ENCODE measurements at places on chromosomes 7 and 10.

DNA sequence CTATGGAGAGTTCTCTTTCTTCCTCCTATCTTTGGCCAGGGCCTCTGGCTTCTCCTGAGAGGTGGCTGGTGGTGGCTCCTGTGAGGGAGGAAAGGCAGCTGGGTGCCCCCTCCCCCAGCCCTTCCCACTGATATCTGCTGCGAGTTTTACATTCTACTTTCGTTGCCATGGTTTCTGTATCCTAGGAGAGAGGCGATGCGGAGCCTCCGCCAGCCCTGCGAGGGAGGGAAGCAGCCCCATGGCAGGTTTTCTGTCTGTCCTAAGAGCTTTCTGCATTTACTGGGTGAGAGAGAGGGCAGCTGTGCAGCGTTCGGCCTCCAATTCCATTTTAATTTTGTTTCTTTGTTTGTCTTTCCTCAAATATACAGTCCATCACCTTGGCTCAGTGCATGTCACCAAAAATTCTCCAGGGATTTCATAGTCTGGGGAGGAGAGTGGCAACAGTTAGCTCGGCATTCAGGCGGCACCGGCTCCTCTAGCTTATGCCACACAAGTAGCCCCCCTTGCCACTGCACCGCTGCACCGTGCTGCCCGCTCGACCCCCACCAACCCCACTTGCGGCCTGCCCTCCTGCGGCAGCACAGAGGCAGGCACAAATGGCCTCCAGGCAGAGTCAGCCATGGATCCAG is 20.4 kb downstream of the DNAJB12 start:
- no peak for DNase-seq

- no peak for DNase-seq
Observed at GRCh38 chr7:76259124-76260093, 43.1 kb upstream of the HSPB1 start.

DNA sequence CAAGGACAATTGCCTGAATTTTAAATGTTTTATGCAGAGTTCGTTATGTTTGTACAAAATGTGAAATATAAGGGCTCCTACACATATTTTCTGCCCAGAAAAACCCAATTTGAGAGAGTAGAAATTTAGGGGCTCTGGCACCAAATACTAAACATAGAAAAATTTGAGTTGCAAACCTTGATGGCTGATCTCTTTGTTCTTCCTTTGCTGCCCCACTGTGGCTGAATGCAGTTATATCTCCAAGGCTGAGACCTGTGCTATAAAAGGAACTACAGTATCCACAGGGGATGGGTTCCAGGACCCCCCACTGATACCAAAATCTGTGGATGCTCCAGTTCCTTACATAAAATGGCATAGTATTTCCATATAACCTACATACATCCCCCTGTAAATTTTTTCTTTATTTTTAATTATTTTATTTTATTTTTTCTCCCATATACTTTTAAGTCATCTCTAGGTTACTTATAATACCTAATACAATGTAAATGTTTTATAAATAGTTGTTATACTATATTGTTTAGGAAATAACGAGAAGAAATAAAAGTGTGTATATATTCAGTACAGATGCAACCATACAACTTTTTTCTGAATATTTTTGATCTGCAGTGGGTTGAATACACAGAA is 22.5 kb downstream of the CFAP43 start:
- DNase-seq, result no peak

- no peak for DNase-seq
Observed at GRCh38 chr10:130361351-130362105, 225.3 kb downstream of the GLRX3 start.

GRCh38 chr10:90988024-90988423 is 67.1 kb upstream of the ANKRD1 start:
- no peak for DNase-seq

DNA sequence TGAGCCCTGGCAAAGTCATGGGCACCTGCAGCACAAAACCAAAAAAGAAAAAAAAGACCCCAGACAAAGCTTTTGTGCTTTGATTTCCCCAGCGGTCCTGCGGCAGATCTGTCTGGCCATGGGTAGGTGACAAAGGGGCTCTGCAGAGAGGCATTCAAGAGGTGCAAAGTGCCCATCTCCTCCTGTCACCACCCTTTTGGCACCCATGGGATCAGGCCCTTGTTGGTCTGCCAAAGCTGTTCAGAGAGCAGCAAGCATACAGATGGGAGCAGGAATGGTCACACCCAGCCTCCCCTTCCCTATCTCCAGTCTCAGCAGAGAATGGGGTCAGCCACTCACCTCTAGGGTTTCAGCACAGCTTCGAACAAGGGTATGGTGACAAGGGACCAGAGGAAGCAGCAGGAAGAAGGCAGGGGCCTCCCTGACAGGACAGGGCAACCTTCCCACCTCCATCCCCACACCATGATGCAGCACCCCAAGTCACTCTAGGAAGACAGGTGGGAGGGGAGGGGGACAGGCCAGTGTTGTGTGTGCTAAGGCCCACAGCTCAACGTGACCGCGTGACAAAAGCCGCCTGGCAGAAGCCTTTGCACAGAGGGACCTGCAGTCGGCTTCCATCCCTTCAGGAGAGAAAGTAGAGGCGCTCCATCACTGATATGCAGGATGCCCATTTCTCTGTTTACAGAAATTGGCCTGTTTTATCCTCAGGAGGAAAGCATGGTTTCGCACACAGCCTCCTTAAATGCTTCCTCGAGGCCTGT is 6.3 kb downstream of the CAMK2G start:
- no peak for DNase-seq

GRCh38 chr10:18350340-18350739 is 210.1 kb downstream of the CACNB2 start:
- DNase-seq, result no peak

- no peak for DNase-seq
Observed at GRCh38 chr10:100659361-100660098, 85.9 kb upstream of the PAX2 start.

- no peak for DNase-seq
Observed at GRCh38 chr10:91341686-91342085, 68.5 kb upstream of the HECTD2 start.

- no peak for DNase-seq
Observed at GRCh38 chr10:2791774-2792443, 275.4 kb upstream of the PFKP start.

DNA sequence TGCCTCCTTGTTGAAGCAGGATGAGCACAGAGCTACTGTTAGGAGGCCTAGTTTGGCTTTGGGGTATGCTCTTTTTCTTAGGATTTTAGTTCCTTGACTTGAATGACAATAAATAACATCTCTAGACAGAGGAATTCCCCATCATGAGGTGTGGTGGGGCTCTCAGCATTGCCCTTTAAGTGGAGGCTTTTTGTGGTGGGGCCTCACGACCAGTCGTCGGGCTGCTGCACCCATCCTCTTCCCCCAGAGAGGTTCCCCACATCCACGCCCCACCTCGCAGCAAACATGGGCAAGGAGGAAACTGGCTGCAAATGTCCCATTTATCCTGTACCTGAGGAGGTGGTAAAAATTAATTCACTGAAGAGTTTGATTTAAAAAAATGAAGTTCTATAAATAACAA is 36.1 kb upstream of the TARP start:
- no peak for DNase-seq

DNA sequence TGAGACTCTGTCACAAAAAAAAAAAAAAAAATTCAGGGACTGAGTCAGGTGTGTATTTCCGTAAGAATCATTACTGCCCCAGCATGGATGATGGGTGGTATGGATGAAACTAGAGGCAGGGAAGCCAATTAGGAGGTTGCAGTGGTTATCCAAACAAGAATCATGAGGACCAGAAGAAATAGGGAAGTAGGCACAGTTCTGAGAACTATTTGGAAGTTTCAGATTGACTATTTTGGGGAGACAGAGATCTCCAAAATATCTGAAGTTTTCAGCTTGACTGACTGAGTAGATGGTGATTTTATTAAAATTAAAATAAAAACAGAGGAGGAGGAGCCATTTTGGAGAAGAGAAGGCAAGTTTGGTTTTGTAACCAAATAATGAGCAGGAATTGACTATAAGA is 119.4 kb upstream of the NRBF2 start:
- DNase-seq, result no peak

DNA sequence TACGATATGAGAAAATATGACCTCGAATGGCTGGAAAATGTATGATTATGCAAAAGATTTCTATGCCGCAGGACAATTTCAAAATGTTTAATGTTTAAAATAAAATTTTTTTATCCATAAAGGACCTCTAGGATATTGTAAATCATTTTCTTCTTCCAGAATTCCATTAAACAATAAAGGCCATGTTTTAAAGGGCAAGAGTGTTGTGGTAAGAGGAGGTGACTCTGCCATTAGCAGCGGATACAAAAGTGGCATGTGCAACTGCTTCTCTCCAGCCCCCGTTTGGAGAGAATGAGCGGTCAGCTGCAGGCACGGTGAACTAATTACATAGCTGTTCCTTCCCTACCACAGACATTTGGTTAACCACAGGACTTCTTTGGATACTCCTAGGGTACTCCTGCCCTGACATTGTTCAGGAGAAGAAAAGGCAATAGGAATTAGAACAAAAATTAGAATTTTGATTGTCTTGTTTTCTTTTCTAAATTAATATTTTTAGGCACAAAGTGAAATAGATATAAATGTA is 63.8 kb downstream of the HBP1 start:
- DNase-seq, result no peak

- no peak for DNase-seq
Observed at GRCh38 chr7:49772916-49773217, 571 bp upstream of the VWC2 start.

DNA sequence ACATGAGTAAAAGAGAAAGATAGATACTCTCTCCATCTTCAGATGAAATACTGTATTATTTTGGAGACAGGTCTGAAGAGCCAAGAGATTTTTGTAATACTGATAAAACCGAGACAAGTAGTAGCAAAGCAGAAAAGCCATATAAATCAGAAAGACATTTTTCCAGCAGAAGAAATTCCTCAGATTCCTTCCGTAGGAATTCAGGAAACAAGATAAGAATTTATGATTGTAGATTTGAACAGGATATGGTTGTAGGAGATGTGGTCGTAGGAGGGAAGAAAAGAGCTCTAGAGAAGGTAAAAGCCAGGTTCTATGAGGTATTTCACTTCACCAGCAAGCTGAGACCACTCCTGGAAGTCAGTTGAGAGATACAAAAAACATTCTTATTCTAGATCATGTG is 17.6 kb upstream of the AASS start:
- no peak for DNase-seq

DNA sequence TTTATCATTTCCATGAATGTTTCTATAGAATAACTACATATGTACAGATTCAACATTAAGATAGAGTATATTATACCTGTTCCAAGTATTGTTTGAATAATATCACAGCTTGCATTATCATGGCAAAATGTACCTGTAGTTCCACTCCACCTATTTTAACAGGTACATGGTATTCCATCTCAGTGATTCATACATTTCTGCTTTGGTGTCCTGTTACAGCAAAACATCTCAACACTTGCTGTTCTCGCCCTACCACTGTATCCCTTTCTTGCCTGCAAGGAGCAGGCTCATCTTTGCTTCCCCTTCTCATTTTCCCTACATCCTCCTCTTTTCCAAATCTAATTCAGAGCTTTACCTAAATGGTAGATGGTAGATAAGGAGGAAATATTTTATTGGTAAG is 27.1 kb upstream of the SGCE start:
- DNase-seq, result no peak

- no peak for DNase-seq
Observed at GRCh38 chr7:23234569-23235296, 11.8 kb upstream of the GPNMB start.

DNA sequence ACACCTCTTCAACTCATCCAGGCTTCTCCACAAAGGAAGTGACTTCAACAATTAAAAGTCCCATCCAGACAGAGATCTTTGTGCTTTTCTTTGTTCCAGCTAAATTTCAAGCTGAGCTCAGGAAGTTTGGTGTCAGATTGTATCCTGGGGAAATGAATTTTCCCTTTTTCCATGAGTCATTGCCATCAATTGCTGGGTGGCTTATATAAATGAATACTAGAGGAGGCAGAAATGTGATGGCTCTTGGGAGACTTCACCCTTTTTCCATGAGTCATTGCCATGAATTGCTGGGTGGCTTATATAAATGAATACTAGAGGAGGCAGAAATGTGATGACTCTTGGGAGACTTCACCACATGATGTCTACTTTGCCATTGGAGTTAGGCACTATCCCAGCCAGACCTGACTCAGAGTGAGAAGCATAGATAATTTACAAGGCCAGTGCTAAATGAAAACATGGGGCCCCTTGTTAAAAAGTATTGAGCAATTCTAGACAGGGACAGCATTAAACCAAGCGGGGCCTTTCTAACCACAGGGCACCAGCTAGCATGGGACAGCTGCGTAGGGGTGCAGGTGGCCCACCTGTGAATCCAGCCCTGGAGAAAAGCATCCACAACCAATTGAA is 339.2 kb upstream of the PODXL start:
- DNase-seq, result no peak

GRCh38 chr10:86964061-86964846 is 4.0 kb upstream of the ADIRF start:
- DNase-seq, result no peak

- DNase-seq, result no peak
Observed at GRCh38 chr7:138316421-138317043, 143.5 kb upstream of the TRIM24 start.

- no peak for DNase-seq
Observed at GRCh38 chr7:129169171-129169671, 19.2 kb upstream of the SMO start.

- DNase-seq, result no peak
Observed at GRCh38 chr10:131695496-131696165, 205.2 kb upstream of the PPP2R2D start.

GRCh38 chr7:39606352-39606751 is 17.0 kb upstream of the RALA start:
- no peak for DNase-seq

- DNase-seq, result no peak
Observed at GRCh38 chr10:80513106-80513505, 24.6 kb upstream of the SH2D4B start.

- no peak for DNase-seq
Observed at GRCh38 chr7:135100856-135101255, 47.0 kb upstream of the TMEM140 start.

DNA sequence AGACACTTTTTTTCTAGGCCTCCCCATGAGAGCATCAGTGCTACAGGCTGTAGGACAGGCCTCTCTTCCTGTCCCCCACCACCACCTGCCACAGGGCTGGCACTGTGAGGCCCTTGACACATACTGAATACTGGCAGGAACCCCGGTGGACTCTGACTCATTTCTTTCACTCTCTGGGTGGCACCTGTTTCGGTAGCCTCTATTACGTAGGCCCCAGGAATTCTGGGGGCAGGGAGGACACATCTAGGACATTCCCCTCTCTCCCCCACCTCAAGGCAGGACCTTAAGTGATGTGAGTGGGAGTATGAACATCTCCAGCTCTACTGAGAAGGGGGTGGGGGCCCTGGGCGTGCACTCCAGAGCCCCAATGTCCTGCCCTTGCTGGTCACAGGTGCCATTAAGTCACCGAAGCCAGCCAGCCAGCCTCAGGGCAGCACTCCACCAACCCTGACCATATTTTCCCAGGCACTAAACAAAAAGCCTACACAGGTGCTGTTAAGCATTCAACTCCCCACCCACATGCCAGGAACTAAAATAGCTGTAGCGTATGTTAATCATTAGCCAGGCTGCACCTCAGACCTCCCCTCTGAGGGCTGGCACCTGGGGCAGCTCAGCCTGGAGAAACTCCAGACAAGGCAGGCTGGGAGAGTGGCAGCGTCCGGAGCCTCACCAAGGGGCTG is 8.9 kb downstream of the ANXA11 start:
- no peak for DNase-seq

GRCh38 chr10:43899224-43899959 is 250.7 kb upstream of the ZNF32 start:
- no peak for DNase-seq

All from stimulated activated CD8-positive, alpha-beta memory T cell treated with anti-CD3 and anti-CD28 coated beads, Interleukin-4, amount 100 ng/mL, for 1 hour (primary cell).